Pulmonary artery endothelial cell (primary cell): ENCODE measurements at places on chromosomes 16 and 17.
A peak's percentile ranks its signal among the peaks of the same experiment; 100 is the strongest.

GRCh38 chr16:73092236-73092781, 44.4 kb upstream of the ZFHX3 start:
- no peak for DNase-seq

- DNase-seq, result no peak
Observed at GRCh38 chr17:34269969-34270368, at the start of gene CCL7. TSS of gene CCL7 (plus strand) at chr17:34270221. CDS start at chr17:34270291, 70 bp downstream.

DNA sequence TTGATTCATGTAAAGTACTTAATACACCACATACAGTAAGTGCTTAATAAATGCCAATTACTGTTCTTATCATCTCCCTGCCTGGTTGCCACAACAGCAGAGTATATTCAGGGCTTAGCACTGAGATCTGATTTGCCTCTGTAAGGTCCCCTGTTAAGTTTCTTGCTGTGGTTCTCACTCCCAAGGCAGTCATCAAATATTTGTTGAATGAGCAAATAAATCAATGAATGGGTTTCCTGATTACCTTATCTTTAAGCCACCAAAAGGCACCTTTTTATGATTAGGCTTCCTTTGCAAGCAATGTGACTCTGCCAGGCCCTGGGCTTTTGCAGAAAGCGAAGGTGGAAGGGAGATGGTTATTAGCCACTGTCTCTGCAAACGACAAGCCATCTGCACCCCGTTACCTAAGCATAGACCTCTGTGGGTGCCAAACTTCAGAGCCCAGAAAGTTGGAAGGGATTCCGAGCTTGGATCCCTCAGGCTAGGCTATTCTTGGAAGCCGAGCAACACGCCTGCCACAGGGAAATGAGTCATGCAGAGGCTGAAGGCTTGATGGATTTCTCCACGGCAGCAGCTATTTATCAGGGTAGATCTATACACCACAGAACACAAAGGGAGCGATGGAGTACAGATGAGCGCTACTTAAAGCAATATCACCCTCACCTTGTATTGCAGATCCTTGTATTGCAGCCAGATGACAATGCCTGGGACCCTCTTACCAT, 102.0 kb downstream of the GRIN2A start:
- DNase-seq, result peak; percentile 54

GRCh38 chr16:1509307-1510221, 16.4 kb downstream of the TELO2 start:
- DNase-seq, result no peak

DNA sequence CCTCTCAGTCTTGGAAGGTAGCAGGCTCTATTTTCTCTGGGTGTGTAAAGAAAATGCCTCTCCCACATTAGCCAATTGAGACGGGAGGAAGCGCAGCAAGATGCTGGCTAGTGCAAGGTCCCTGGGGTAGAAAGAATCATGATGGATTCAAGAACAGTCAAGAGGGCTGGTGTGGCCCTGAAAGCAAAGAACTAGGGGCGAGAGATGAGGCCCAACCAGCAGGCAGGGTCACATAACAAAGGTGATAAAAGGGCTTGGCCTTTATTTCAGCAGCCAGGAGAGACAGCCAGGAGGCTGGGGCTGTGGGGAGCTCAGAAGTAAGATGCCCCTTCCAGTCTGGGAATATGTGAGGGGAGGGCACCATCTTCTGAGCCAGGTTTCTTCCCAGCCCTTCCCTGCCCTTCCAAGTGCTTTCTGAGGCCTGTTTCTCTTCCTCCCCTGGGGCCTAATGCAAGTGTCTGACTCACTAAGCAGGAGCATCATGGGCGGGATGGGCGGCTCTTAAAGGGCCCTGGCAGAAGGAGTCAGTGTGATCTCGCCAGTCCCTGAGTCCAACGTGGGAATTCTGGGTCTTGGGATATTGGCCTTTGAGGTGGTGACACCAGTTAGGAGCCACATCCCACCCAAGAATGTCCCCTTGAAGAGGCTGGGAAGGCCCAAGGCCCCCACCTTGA, 3.9 kb upstream of the NLRC5 start:
- DNase-seq, result peak; percentile 43

DNA sequence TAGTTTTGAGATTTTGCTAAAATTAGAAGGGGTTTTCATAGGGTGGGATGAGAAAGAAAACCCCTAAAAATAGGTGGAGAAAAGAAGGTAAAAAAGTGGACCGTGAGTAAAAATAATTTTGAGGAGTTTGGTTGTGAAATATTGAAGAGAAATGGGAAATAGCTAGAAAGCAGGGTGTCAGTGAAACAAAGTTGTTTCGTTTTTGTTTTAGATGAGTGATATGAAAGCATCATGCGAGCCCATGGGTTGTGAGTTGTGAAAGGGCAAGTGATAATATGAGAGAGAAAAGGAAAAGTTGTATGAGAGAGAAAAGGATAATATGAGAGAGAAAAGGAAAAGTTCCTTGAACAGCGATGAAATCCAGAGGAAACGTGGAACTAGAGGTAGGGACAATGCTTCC, 7.3 kb upstream of the SMIM36 start:
- no peak for DNase-seq

DNA sequence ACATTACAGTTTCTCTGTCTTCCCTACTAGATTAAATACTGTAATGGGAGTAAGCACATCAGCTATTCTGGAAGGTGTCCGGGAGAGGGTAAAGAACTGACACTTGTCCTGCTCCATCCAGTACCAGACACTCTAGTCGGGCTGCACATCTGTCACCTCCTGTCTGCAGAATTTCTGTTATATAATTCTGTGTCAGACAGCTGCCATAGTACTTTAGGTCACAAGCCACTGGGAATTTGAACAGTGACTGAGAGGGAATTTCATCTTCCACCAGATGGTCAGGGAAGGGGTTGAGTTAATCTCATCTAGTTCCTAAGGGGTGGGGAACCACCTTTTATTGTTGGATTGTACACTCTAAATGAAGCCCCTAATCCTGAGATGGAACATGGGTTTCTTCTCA, 58.6 kb upstream of the NUDT7 start:
- DNase-seq, result no peak

DNA sequence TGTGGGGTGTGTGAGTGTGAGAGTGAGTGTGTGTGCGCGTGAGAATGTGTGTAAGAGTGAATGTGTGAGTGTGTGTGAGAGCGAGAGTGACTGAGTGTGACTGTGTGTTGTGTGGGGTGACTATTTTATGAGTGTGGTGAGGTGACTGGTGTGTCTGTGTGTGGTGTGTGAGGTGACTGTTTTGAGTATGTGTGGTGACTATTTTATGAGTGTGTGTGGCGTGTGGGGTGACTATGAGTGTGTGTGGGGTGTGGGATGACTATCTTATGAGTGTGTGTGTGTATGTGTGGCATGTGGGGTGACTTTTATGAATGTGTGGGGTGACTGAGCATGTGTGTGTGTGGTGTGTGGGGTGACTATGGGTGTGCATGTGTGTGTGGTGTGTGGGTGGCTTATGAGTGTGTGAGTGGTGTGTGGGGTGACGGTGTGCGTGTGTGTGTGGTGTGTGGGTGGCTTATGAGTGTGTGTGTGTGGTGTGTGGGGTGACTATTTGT, 152.9 kb upstream of the PLCG2 start:
- no peak for DNase-seq

DNA sequence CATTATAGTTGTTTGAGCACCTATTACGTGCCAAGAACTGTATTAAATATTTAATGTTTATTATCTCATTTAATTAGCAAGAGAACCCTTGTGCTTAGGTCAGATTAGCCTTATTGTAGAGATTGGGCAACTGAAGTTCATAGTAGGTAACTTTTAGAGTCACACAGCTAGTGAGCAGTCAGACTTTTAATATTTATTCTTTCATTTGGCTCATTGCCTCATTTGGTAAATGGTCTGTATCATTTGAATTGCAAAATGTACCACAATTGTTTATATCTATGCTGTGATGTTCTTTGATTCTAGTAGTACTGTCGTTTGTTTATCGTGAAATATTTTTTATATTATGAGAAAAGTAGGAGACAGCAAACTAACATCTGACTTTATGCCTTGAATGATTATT, 7.6 kb downstream of the CLTC start:
- no peak for DNase-seq

GRCh38 chr16:68403704-68404103, 44.6 kb downstream of the SMPD3 start:
- no peak for DNase-seq

- no peak for DNase-seq
Observed at GRCh38 chr16:58009856-58010416, 8.7 kb downstream of the USB1 start.

GRCh38 chr17:3961564-3962047, 2.6 kb downstream of the ATP2A3 start:
- no peak for DNase-seq

GRCh38 chr16:12245088-12245920, 268.8 kb downstream of the SNX29 start:
- no peak for DNase-seq

- no peak for DNase-seq
Observed at GRCh38 chr16:84159800-84160199, 14.7 kb downstream of the DNAAF1 start.

DNA sequence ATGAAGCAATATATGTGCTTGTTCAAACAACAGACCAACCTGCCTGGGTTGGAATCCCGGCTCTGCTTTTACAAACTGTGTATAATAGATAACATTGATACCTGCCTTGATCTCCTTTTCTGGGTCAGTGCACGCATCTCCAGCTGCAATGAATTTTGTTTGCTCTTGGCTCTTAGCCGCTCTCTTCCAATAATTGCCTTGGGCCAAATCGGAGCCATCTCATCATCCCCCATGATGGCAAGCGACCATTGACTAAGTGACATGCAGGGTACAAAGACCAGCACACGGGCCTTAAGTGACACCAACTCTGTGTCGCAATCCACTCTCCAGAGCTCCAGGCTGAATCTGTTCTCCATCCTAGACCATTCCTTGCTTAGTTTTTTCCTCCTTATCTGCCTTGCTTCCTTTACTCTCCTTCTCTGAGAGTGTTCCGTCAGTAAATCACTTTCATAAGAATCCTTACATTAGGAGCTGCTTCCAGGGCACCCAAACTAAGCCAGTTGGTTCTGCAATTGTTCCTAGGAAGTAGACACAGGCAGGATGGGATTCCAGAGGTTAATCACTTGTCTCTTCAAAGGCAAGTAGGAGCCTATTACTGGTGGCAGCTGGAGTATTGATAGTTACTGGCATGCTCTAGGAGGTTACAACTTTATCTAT, 134.2 kb downstream of the ABCA8 start:
- no peak for DNase-seq

DNA sequence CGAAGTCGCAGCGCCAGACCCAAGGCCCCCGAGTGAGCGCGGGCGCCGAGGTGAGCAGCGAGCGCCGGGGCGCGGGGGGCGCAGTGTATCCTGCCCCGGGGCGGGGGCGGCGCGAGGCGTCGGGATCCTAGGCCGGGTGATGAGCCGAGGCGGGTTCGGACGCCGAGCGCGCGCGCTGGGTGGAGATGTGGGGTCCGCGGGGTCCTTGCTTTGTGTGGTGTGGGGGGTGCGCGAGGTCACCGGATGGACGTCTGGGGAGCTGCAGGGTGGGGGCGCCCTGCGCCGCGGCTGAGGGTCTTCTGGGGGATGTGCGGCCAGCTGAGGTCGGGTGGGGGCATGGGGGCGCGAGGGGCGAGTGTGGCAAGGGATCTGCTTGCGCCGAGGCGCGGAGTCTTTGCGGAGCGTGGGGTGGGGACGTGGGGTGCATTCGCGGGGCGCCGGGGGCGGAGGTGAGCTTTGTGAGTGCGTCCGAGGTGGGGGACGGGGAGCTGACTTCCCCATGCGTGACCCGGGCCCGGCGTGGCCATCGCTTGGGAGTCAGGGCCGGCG, 560 bp downstream of the RAI1 start:
- DNase-seq, result no peak

- DNase-seq, result no peak
Observed at GRCh38 chr16:16788004-16788403, 409.1 kb downstream of the NPIPA7 start.

DNA sequence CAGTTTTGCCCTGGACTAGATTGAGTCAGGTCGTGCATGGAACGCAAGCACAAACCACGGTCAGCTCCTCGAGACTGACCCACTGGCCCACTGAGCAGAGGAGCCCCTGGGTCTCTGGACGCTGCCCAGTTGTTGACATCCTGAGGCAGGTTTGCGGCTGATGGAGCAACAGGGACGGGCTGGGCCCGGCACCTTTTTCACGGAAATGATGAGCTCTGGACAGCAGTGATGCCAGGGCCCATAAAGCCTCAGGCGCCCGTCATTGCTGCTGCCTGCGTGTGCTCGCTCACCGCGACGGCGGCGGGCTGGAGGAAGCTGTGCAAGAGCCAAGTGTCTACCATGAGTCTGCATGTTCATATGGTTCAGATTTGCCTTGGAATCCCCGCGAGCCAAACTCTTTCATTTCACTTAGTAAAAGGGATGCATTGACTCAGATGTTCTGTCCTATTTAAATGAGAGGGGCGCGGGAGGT, 30.8 kb upstream of the CRISPLD2 start:
- no peak for DNase-seq

GRCh38 chr17:30326809-30327208, 7.0 kb downstream of the TMIGD1 start:
- DNase-seq, result no peak

DNA sequence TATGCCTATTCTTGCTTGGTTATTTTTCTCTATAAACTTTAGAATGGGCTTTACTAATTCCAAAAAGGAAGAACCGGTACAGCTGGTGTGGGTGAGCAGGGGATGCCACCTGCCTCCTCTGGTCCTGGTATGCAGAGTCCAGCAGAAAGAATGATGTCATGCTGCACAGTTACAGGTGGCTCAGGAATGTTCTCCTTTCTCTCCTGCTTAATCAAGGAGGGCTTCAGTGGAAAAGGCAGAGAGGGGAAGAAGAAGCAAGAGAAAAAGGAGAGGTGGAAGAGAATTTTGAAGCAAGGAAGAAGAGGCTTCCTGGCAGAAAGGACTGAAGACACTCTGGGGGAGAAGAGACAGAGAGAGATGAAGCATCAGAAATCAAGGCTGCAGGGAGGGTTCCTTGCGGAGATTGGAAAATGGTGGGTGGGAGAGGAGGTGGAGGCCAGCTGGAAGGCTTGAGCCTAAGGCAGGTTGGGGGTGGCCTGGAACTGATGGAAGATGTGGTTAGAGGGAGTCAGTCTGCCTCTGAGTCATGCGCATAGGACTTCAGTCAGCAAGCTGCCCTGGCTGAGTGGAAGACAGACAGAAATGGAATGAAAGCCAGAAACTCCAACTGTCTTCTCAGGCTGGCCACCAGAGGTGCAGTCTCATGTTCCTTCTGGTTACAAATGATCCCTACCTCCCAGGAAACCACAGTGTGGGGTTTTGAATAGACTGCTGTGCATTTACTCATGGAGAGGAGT, 64.6 kb upstream of the CRHR1 start:
- no peak for DNase-seq

- no peak for DNase-seq
Observed at GRCh38 chr16:85845266-85845665, 45.8 kb downstream of the COX4I1 start.

- no peak for DNase-seq
Observed at GRCh38 chr16:57844416-57845030, 42.2 kb upstream of the KIFC3 start.

GRCh38 chr17:5200360-5200759, 8.7 kb upstream of the ZNF594 start:
- no peak for DNase-seq

- no peak for DNase-seq
Observed at GRCh38 chr16:278863-279366, 1.5 kb upstream of the ARHGDIG start.
